ENCODE measurements at places on chromosomes 1 and 21.

DNA sequence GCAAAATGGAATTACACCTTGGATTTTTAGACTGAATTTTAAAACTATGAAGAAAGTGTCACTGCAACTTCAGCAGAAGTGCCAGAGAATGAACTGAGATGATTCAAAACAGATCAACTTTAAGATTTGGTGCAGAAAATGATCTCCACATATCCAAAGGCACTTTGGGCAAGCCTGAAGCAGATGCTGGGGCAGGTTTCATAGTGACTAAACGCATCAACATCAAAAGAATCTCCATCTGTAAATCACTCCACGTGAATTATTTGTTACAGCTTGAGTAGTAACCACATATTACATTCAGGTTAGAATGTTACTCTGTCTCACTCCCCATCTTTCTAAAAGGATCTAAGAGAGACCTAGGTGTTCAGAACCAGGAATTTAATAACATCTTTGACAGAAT is 329.0 kb upstream of the ESRRG start:
- DNase-seq: no peak

DNA sequence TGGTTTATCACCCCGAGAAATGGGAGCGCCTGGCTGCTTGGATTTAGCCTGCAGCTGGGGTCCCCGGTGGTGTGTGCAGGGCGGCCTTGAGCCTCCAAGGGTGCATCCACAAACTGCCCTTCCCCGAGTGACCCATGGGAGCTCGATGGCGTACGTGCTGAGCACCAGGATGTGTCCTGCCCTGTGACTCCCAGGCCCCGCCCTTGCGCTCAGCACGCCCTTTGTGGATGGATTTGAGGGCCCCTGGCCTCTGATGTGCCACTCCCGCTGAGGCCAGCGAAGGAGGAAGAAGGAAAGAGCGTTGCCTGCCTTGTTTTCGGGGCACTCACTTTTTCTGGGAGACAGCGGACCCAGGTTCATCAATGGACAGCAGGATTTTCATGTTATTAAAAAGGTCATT is 1.7 kb upstream of the TFF3 start:
- DNase-seq: no peak

DNA sequence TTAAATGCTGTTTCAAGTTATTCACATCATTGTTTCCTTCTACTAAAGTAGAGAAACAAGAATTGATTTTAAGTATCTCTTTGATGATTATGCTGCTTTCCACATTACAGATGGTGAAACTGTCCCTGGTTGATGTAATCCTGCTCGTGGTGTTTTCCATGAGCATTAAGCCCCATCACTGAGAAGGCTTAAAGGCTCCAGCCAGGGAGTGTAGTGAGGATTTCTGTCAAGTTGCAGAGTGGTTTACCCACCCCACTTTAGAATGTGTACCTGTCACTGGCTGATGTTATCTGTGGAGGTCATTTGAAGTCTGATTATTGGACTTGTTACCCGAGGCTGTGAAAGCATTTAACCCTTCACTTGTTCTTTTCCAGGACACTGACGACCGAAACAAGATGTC is 12.9 kb downstream of the CERS2 start:
- DNase-seq: no peak

GRCh38 chr1:185517808-185518419 is 200.9 kb upstream of the IVNS1ABP start:
- DNase-seq: no peak

GRCh38 chr1:163174524-163175437 is 27.9 kb downstream of the RGS5 start:
- peak; percentile 31 for DNase-seq

- DNase-seq: no peak
Measured at GRCh38 chr1:219538886-219539285, 74.0 kb downstream of the ZC3H11B start.

GRCh38 chr21:38377165-38378088 is 120.6 kb downstream of the KCNJ15 start:
- DNase-seq: no peak

DNA sequence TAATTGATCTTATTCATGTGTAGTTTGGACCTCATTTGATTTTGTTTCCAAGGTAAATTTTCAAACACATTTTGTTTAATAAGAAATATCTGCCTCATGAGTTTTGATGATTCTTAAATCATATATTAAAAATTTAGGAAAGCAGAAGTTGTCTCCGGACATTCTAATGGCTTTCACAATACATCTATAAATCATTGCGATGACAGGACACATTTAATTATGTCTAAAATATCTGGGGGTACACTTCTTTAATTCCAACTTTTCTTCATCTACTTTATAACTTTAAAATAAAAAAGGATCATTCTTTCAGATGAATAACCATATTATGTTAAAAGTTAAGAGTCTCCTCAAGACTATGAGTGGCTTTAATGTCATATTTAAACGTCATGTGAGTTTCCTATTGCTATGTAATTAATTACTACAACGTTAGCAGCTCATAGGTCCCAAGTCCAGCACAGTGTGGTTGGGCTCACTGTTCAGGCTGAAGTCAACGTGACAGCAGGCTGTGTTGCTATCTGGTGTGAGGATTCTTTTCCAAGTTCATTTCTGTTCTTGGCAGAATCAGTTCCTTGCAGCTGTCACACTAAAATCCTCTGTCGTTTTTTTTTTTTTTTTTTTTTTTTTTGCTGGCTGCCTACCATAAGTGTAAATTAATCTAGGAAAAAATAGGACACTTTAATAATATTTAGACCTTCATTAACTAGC is 893.5 kb downstream of the LTN1 start:
- DNase-seq: no peak

GRCh38 chr1:87778896-87779295 is 450.2 kb downstream of the LMO4 start:
- no peak for DNase-seq

DNA sequence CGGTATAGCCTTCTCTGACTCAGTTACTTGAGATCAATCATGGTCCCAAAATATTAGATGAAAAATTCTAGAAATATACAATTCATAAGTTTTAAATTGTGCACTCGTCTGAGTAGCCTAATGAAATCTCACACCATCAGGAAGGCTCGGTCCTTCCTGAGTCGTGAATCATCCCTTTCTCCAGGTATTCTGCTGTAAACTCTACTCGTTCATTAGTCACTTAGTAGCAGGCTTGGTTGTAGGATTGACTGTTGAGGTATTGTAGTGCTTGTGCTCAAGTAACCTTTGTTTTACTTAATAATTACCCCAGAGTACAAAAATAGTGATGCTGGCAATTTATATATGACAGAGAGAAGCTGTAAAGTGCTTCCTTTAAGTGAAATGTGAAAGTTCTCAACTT is 238.7 kb downstream of the OLFM3 start:
- DNase-seq: no peak

- DNase-seq: no peak
Measured at GRCh38 chr1:85934516-85934915, 222.1 kb downstream of the COL24A1 start.

GRCh38 chr1:66339944-66340343 is 194.0 kb upstream of the SGIP1 start:
- no peak for DNase-seq

Measured in NK-92 treated with Interleukin-12 subunit alpha and Interleukin-12 subunit beta, amount 100 ng/mL, for 24 hours (cell line).